ENCODE measurements at places on chromosomes 3 and 15. TPM values are rescaled to one million over a fixed set of nuclear protein-coding genes. Genes with fewer than 3 reads are reported as not detected.

Gene TMCO5A
- polyA plus RNA-seq: not detected

DNA sequence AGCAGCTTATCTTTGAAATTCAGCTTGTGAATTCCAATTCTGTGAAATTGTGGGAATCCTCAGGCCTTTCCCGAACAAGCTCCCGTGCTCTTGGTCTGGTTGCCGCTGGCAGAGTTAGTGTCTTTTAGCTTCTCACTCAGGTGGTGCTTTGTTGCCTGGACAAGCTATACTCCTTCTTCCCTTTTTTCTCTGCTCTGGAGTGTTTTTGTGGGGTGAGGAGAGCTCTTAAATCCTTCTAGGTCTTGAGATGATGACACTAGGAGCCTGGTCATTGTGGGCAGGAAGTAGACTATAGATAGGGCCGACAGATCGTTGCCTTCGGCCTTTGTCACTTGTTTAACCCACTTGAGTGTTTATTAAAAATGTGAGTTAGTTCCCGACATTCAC is 93.8 kb downstream of the SLCO3A1 start:
- no peak overlapping the region for H3K4me3 ChIP-seq
- peak overlapping the region; percentile 19 for H3K27ac ChIP-seq
- no peaks in the 10 kb centered on the region for H3K36me3 ChIP-seq

- H3K27me3 ChIP-seq: no peaks in the 10 kb centered on the region
- no peaks in the 10 kb centered on the region for H3K36me3 ChIP-seq
- H3K4me3 ChIP-seq: no peak overlapping the region
- no peak overlapping the region for H3K27ac ChIP-seq
- H3K4me1 ChIP-seq: no peaks in the 10 kb centered on the region
Observed at GRCh38 chr3:112671930-112672715, 31.2 kb upstream of the CCDC80 start.

Gene CISH
- polyA plus RNA-seq: 59.4 TPM

DNA sequence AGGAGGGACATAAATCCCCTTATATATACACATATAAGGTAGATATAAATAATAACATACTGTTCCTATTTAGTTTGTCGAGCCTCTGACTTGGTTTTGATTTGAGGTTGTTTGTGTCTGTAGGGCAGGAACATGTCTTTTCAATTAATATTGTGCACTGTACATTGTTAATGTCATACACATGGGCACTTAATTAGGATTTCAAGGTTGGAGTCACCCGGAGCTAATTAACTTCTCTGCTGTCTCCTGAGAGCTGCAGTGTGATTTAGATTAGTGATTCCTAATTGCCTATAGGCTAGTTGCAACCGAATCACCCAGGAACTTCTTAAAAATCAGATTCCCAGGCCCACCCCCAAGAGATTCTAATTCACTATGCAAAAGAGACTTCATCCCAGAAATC is 50.4 kb upstream of the FILIP1L start:
- no peaks in the 10 kb centered on the region for H3K36me3 ChIP-seq
- no peak overlapping the region for H3K27ac ChIP-seq
- no peaks in the 10 kb centered on the region for H3K27me3 ChIP-seq
- no peak for DNase-seq

Gene KPNA1
- 16.8 TPM for polyA plus RNA-seq

DNA sequence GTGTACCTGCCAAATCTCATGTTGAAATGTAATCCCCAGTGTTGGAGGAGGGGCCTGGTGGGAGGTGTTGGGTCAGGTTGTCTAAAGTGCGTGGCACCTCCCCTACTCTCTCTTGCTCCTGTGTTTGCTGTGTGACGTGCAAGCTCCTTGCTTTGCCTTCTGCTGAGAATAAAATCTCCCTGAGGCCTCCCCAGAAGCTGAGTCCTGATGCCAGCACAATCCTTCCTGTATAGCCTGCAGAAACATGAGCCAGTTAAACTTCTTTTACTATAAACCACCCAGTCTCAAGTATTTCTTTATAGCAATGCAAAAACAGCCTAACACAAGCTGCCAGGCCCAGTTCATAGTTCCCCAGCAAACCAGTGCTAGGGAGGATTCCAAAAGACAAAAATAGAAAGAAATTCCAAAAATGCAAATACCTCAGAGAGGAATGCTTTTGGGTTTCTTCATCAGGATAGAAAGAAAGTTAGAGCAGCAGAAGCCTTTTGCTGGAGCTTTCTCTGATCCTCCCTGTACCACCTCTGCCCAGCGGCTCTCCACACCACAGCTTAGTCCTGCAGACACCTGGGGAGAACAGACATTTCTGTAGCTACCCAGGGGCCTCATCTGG is 25.9 kb upstream of the CDV3 start:
- H3K36me3 ChIP-seq: no peaks in the 10 kb centered on the region
- H3K27ac ChIP-seq: peak overlapping the region; percentile 15

Gene P2RY13
- 0.71 TPM for polyA plus RNA-seq

DNA sequence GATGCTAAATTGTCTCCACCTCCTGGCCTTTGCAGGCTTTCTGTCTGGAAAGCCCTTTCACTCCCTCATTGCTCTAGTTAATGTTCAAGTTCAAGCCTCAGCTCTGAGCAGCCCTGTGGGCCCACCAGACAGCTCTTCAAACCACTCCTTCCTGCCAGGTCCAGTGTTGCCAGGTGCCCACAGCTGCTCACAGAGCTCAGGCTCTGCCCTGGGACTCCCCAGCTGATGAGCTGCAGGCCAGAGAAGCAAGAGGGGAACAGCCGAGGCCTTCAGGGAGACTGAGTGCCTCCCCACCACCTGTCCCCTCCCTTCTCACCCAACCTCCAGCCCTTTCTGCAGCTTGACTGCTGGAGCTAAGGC is 1.3 kb upstream of the ZBTB47 start:
- H3K4me1 ChIP-seq: peaks cover 10% of the 10 kb centered on the region
- H3K27ac ChIP-seq: no peak overlapping the region
- DNase-seq: no peak
- no peaks in the 10 kb centered on the region for H3K27me3 ChIP-seq
- H3K4me3 ChIP-seq: no peak overlapping the region
- no peaks in the 10 kb centered on the region for H3K36me3 ChIP-seq

DNA sequence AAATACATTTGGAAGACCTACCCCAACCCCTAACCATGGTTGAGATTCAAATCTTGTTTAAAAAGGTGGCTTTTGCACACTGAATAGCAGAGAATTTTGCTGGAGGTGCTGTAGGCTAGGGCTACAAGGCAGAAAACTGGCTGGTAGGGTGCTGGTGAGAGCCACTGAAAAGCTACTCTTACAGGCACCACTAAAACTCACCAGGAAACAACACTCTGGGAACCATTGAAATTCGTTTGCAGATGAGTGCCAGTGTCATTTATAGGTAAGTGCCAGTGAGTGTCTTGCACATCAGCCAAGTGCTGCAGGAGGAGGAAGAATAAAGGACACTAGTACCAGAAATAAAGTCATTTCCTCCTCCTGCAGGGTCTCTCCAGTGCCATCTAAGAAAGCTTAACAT is 610.2 kb downstream of the ZNF385D start:
- no peak overlapping the region for H3K27ac ChIP-seq
- H3K27me3 ChIP-seq: no peaks in the 10 kb centered on the region
- H3K4me3 ChIP-seq: no peak overlapping the region

DNA sequence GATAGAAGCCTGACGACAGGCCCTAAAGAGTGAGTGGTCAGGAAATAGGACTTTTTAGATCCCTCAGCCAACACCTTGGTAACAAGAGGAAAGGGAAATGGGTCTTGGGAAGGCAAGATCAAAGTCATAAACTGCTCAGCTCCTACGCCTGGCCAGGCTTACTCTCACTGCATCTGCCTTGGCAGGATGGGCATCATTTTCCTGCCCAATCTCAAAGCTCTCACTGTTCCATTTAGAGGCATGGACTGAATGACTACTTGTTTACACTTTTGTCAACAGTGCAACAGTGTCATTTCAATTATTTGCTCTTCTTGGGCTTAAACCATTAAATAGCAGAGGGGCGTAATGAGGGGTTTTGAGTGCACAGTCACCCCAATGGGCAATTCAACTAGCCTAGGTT is 808.7 kb downstream of the GRM7 start:
- H3K27me3 ChIP-seq: no peaks in the 10 kb centered on the region
- H3K4me1 ChIP-seq: no peaks in the 10 kb centered on the region
- H3K4me3 ChIP-seq: no peak overlapping the region

Gene ATP2B2
- polyA plus RNA-seq: 0.22 TPM

DNA sequence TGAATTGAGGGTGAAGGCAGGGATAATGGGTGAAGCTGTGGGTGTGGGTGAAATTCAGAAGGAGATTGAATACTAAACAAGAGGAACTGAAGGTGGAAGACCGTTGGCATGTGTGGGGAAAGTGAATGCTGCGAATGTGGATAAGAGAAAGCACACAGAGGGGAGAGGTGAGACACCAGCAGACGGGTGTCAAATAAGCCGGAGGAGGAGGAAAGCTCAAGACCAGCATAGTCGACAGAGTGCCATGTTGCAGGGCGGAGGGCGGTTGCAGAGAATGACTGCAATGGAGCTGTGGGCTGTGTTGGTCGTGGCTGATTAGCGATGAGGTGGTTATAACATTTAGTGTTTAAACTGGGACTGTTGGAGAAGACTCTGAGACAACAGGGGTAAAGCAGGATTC is 16.4 kb upstream of the HCN4 start:
- H3K4me1 ChIP-seq: no peaks in the 10 kb centered on the region
- H3K36me3 ChIP-seq: no peaks in the 10 kb centered on the region
- no peak overlapping the region for H3K27ac ChIP-seq
- H3K27me3 ChIP-seq: no peaks in the 10 kb centered on the region
- H3K4me3 ChIP-seq: no peak overlapping the region

GRCh38 chr3:24945563-24945962 is 450.9 kb upstream of the THRB start:
- DNase-seq: no peak
- no peaks in the 10 kb centered on the region for H3K27me3 ChIP-seq
- H3K36me3 ChIP-seq: no peaks in the 10 kb centered on the region
- no peak overlapping the region for H3K4me3 ChIP-seq
- H3K27ac ChIP-seq: no peak overlapping the region

DNA sequence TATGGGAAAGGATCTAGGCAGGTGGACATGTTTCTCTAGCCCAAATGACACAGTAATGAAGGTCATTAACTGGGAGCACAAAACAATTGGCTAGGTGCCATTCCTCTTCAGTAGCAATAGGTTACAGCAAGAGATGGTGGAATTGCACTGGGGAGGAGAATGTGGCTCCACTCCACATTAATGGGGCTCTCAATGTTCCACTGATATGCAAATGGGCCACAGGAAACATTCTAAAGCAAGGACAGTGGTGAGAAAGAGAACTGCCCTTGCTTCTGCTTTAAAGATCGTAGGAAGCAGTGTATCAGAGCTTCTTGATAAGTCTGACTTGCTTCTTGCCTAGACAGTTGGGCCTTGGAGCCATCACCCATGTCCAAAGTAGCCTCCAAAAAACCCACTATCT is 271.4 kb upstream of the PPP2R3A start:
- H3K27ac ChIP-seq: no peak overlapping the region
- no peaks in the 10 kb centered on the region for H3K27me3 ChIP-seq
- no peak for DNase-seq
- H3K4me1 ChIP-seq: no peaks in the 10 kb centered on the region
- no peaks in the 10 kb centered on the region for H3K36me3 ChIP-seq
- H3K4me3 ChIP-seq: no peak overlapping the region

DNA sequence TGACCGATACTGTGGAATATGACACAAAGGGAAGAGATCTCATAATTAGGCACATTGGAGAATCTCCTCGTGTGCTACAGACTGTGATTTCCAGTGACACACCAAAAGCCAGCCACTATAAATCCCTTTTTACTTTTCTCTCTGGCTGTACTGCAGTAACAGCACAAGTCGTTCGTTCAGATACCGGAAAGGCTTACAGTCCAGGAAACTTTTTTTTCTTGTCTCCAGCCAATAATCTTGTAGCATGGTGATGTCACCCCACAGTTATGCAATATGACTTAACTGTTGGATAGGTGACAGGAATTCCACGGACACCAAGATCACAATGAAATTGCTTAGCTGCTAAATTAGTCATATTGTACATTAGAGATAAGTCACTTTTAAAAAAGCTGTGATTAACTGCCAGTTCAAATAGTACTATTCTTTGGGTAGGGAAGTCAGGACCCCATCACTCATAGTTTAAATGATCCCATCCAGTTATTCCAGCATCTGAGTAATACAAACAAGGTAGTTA is 36.3 kb upstream of the TSC22D2 start:
- DNase-seq: peak; percentile 98
- no peaks in the 10 kb centered on the region for H3K27me3 ChIP-seq
- H3K27ac ChIP-seq: peak overlapping the region; percentile 90

DNA sequence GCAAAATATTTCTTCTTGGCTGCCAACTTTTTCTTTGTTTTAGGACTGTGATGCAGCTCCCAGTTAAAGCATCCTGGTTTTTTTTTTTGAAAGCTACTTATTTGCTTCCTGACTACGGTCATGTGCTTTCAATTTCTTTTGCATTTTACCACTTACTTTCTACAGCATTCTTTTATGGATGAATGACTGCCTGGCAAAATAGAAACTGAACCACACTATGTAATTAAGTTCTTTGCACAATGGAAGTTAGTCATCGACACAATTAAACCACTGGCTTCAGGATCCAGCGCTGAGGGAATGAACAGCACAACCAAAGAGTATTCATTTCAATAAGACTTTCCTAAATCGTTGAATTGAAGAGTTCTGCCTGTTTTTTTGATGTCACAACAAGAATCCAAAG is 82.2 kb upstream of the EPHA3 start:
- no peak overlapping the region for H3K27ac ChIP-seq
- no peaks in the 10 kb centered on the region for H3K36me3 ChIP-seq
- no peaks in the 10 kb centered on the region for H3K4me1 ChIP-seq
- no peaks in the 10 kb centered on the region for H3K27me3 ChIP-seq
- H3K4me3 ChIP-seq: no peak overlapping the region
- peak; percentile 77 for DNase-seq
